ENCODE measurements at places on chromosomes 16 and 17. TPM values are rescaled to one million over a fixed set of nuclear protein-coding genes. Genes with fewer than 3 reads are reported as not detected.

The ODAD4 gene
- 1.4 TPM for total RNA-seq

The SLC5A10 gene
- total RNA-seq, result not detected

The MMP28 gene
- 13.2 TPM for total RNA-seq

The PRSS53 gene
- total RNA-seq, result 1.1 TPM

- no peak for DNase-seq
These were observed 28.2 kb upstream of the HAS3 start for GRCh38 chr16:69077251-69077650.

DNA sequence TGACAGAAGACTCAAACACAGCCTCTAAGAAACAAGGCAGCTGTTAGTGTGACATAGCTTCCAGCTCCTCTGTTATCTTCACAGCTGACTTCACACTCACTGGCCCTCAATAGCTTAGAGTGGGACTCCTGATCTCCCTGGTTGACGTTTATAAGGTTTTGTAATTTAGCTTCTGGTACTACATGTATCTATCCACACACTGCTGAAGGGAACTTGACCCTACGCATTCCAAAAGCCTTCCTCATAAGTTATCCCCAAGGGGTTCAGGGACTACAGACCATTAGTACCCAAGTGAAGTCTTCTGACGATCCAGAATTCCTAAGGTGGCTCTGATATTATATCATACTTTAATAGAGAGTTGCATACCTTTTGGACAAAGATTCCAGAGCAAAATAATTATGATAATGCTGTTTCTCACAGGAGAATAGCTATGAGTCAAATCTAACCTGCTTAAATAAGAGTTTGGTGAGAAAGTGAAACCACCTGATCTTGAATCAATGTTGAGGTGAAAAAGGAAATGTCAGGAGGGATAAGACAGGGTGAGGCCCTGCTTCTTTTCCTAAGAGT, 14.5 kb downstream of the ACACA start:
- no peak for DNase-seq

DNA sequence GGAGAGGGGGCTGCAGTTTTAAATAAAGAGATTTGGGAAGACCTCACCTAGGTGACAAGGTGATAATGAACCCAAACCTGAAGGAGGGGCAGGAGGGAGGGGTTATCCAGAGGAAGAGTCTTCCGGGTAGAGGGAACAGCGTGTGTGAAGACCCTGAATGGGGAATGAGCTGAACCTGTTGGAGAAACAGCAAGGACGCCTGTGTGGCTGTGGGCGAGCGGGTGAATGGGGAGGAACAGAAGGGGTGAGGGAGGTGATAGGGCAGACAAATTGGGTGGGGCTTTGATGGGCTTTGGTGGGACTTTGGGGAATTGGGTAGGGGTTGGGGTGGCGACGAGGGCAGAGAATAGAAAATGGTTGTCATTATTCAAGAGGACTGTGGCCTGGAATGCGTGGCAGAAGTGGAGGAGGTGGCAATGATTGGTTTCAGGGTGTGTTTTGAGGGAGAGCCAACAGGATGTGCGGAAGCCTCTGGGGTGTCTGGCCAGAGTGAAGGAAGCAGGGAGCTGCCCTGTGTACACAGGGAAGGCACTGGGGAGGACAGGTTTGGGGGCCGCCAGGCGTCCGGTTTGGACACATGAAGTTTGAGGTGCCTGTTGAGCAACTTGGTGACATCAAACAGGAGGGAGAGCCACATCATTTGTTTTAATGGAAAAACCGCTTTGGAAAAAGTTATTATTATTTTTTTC, 48.7 kb downstream of the NKD1 start:
- DNase-seq, result no peak
